HL-60 (cell line): ENCODE measurements at places on chromosomes 6 and 20.
A peak's percentile ranks its signal among the peaks of the same experiment; 100 is the strongest.

DNA sequence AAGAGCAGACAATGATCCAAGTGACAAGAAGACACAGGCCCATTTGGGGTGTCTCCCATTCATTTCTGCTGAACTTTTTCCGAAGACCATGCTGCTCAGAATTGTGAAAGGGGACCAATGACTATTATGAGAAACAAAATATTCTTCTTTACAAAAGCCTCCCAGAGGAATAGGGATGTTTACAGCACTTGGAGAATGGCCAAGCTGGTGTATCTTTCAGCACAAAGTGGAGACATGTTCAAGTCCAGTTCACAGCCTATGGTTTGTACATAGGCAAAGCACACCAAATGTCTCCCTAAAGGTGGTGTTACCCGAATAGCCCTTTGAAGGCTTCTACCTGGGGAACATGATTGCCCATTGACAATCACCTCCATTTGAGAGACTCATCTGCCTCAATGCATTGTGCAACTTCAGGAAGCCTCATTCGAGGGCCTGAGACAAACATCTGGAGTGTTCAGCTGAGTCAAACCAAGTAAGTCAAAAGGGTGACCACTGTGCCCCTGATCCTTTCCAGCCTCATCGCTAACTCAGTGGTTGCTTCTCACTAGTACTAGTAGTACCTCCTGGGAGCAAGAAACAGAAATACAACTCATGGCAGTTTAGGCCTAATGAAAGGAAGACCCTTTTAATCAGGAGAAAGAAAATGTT is 451.0 kb upstream of the MARCKS start:
- DNase-seq, result no peak

GRCh38 chr6:125791151-125791819 is 525 bp downstream of the NCOA7 start:
- DNase-seq, result peak; percentile 51

DNA sequence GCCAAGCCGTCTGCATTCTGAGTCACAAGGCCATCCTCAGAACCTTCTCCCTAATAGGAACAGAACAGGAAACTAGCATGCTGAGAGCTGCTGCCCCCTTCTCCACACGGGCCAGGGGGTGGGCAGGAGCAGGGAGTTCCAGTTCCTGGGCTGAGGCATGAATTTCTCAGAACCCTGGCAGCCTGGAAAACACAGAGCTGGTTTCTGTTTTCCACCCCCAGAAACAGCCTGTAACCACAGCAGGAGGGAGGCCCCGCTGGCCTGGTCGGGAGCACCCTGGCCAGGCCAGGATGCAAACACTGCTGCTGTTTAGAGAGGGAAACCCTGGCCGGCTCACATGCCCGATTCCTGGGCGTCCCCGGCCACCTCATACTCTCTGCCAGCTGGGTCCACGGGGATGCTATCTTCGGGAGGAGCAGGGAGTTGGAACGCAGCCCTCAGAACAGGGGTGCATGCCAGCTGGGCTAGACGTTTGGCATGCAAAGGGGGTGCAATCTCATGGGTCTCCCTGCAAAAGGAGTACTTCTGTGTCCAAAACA is 130.1 kb downstream of the NFATC2 start:
- DNase-seq, result no peak

- no peak for DNase-seq
Observed at GRCh38 chr6:106614592-106615257, 14.6 kb downstream of the RTN4IP1 start.

- no peak for DNase-seq
Observed at GRCh38 chr6:17972074-17972952, 15.1 kb downstream of the KIF13A start.

DNA sequence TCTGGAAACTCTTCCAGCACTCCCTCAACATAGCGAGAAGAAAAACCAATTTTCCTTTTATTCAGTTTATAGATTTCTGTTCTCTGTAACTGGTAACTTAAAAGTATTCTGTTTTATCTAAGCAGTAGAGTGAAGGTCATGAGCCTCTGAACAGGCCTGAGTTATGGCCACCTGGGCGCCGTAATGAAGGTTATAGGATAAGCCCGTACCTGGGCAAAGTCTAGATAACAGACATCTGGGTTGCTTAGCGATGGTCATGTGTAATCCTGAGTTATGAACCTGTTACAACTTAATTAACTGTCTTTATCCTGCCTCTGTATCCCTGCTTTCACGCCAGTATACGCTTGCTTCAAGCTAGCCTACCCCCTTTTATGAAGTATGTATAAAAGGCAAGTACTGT is 13.0 kb upstream of the FAM217A start:
- no peak for DNase-seq

- no peak for DNase-seq
Observed at GRCh38 chr6:37492991-37493660, 6.6 kb downstream of the CCDC167 start.

DNA sequence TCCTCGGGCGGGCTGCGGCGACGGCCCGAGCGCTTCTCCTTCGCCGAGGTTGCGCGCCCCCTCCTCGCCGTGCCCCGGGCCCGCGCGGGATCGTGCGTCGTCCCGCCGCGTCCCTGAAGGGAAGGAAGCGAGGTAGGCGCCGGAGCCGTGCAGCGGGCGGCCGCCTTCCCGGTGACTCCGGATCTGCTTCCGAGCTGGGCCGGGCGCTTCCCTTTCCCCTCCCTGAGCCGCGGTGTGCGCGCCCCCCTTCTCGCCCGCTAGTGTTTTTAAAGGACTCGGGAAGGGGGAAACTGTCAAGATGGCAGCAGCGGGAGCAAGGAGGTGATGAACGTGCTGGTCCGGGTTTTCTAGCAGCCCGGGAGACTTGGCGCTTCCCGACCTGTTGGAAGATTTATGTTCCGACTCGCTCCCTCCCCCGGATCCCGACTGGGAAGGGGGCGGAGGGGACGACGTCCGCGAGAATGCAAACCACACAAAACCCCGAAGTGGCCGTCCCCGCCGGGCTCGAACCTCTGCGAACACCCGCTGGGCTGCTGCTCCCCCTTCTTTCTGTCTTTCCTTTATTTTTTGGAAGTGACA is 744 bp upstream of the FOXO3 start:
- no peak for DNase-seq

DNA sequence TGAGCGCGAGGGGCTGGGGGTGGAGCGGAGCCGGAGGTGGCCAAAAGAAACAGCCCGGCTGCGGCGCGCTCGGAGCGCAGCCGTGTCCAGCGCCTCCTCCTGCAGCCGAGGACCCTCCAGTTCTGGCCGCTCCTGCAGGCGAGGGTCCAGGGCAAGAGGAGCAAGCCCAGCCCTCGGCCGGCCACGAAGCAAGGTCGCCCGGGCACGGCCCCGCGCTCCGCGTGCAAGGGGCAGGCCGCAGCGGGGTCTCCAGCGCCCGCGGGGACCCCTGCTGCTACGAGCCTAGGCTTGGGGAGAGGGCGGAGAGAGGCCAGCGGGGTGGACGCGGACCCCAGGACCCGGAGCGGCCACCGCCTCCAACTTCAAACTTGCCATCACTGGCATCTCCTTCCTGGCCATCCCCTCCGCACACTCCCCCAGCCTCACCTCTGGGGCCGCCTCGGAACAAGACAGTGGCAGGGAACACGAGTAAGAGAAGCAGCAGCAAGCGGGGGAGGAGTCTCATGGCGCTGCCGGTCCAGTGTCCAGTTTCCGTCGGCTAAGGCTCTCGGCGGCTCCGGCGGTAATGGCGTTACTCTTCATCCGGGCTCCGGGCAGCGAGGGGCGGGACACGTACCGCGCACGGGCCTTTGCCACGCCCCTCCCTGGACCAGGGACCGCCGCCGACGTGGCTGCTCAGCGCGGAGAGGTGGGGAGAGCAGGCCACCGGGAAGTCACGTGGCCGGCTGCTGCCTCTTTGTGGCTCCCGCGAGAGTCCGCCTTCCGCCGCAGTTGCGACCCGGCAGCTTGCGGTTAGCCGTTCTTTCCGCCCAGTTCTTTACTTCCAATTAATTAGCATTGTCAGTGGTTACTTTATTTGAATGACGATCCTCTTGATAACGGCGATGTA is at the start of gene SSR1:
Gene SSR1, minus strand, starts transcription at position 584 of the 889 bp plus-strand sequence. Its CDS starts 79 bp downstream, at position 505.
- peak; percentile 94 for DNase-seq

GRCh38 chr6:83578057-83578456 is 65.7 kb downstream of the PRSS35 start:
- no peak for DNase-seq

DNA sequence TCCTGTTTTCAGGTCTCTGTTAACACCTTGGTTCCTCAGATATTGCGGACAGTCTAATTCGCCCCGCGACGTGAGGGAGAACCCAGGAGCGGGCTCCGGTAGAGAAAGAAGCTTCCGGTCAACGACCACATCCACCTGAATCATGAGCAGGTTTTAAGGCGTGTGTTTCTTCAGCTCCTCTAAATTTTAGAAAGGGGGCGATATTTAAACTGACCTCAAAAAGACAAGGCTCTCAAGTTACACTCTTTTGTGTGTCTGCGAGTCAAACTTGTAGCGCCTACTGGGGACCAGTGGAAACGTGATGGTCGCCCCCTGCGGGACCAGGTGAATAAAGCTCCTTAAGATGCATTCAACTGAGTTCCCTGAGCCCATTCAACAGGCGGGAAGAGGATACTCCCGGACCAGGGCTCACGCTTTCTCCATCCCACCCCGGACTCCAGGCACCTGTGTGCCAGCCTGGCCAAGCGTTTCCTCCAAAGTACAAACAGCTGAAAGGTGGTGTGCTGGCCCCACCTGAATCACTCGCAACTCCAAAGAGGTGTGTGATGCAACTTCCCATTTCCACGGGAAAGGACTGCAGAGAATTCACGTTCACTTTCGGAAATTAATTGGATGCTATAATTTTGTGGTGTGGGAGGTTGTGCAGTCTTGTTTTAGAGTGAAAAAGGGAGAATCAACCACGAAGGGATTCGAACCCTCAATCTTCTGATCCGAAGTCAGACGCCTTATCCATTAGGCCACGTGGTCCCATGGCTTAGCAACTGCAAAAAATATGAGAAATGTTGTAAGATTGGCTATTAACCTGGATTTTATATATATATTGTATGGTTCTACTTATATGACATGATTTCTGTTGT is 17.0 kb downstream of the GPX5 start:
- peak; percentile 54 for DNase-seq

- DNase-seq, result no peak
Observed at GRCh38 chr20:25081065-25081729, 744 bp downstream of the VSX1 start.

GRCh38 chr6:118843685-118844390 is 50.1 kb upstream of the ASF1A start:
- no peak for DNase-seq

- DNase-seq, result no peak
Observed at GRCh38 chr6:155187106-155187505, 76.7 kb upstream of the CLDN20 start.

- DNase-seq, result no peak
Observed at GRCh38 chr6:56435326-56435725, 187.9 kb upstream of the COL21A1 start.

GRCh38 chr6:110581679-110582078 is 105.3 kb upstream of the SLC22A16 start:
- DNase-seq, result no peak

DNA sequence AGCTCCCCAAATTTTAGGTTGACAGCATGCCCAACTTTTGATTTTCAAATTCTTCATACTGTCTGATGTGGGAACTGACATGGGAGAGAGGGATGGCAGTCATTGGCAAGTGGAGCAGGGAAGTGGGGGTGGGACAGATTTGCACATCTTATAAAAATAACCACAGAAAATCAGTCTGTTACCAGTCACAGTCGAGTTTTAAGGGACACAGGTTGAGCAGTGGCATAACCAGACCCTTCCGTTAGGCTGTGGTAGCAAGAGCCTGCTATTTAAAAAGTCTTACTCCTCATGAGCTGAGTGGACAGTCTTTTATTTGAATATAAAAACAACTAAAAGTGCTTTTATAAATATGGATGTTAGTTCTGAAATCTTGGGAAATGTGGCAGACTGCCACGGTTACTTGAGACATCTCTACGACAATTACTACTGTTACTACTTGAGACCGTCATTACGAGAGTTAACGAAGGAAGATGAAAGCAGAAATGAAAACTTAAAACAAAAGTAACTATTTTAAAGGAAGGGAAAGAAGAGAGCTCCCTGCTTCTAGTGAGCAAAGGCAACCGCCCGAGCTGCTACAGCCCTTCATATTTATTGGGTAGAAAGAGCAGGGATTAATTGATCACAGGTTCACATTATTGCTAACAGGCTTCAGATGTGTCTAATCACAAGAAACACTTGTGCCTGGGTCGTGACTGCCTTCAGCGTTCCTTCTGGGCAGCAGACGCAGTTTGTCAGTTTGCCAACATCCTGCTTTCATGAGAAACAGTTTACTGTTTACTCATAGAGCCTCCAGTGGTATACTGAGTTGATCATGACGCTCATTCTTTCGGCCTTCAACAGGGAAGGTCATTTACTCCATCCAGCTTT is 71.3 kb downstream of the EFHC1 start:
- DNase-seq, result no peak

GRCh38 chr6:154842833-154843232 is 109.6 kb downstream of the SCAF8 start:
- no peak for DNase-seq

GRCh38 chr6:82843291-82843885 is 222.3 kb downstream of the UBE3D start:
- DNase-seq, result no peak

GRCh38 chr6:18463429-18463828 is 76.3 kb downstream of the RNF144B start:
- DNase-seq, result no peak

DNA sequence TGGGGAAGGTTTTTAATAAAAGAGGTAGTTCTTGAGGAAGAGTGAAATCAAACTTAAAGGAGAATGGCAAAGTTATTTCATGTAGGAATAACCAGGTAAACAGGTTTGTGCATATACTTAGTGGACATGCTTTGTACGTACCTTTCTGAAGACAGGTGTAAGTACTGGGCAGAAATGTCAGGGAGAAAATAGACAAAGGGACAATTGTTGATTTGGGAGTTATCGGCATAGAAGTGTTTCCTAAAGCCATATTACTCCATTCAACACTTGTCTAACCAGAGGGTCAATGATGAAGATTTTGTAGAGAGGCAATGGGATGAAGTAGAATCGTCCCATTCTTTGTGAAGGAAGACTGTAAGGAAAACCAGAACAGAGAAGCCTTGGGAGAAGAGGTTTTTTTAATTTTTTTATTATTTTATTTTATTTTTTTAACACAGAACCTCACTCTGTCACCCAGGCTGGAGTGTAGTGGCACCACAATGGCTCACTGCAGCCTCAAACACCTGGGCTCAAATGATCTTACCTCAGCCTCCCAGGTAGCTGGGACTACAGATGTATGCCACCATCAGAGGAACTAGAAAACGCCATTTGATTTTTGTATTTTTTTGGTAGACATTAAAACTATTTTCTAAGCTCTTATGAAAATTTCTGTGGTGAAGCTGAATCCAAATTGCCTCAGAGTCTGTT is 18.0 kb downstream of the SMAP1 start:
- DNase-seq, result no peak

DNA sequence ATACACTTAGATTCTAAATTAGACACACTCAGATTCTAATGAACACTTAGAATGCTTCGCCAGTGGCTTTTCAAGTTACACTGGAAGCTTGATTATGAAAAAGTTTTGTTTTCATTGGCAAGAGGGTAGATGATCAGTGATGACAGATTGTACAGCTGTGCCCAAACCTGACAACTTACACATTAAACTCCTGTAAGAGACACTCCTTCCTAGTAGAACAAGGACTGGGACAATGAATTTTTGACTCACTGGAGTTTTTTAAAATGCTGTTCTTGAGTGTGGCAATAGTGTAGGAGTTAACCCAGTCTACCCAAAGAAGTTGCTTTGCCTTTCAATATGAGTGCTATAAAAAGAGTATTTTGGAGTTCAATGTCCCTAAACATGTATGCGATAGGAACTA is 140.8 kb downstream of the SLC16A10 start:
- no peak for DNase-seq
